Activated CD4-positive, alpha-beta memory T cell treated with anti-CD3 and anti-CD28 coated beads, Interleukin-2, amount 10 ng/mL, durations not matched to agents 7 days and 5 days (primary cell): ENCODE measurements at places on chromosomes 2 and 18. TPM values are rescaled to one million over a fixed set of nuclear protein-coding genes. Genes with fewer than 3 reads are reported as not detected.

- no peak for DNase-seq
Measured at GRCh38 chr18:55781481-55781957, 193.5 kb upstream of the TCF4 start.

Gene AMMECR1L
- total RNA-seq = 15.0 TPM

GRCh38 chr2:151361674-151362370 is 4.4 kb downstream of the TNFAIP6 start:
- DNase-seq = no peak

- no peak for DNase-seq
Measured at GRCh38 chr2:47818777-47819176, 35.8 kb downstream of the MSH6 start.

Gene PLGLB1
- total RNA-seq = 2.8 TPM

Gene ARHGAP15
- total RNA-seq = 167 TPM

DNA sequence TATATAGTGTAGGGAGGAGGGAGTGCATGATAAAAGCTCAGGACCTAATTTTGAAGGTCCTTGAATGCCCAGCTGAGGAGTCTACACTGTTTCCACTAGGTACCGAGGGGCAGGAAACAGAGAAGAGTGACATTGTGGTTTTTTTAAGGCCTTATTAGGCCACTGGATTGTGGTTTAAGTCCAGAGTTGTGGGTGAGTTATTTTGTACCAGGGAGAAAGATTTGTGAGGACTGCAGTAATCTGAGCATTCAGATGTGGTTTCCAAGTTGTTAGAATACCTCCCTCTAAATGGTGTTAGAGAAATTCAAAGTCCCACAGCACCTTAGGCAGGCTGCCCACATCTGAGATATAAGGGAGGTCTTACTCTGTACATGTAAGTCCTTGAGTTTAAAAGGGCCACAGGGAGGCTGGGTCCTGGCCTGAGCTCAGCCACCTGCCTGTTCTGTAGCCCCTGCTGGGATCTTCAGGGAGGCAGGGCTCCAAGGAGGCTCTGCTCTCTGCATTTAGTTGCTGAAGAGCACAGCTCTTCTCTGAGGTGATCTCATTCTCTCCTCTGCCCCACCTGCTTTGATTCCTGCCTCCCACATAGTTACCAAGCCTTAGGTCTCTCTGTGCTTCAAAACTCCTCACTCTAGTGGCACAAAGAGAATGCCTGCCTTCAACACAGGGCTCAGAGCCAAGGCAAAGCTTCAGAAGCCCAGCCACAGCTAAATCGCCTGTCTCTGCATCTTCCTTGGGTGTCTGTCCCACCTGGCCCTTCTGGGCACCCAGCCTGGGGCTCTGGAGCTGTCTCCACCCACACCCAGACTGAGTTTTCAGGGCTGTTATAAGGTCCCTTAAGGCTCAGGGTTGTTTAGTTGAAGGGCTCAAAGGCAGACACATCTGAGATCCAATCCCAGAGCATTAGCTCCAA is 88.1 kb downstream of the VSNL1 start:
- DNase-seq = no peak

Gene SATB2
- total RNA-seq = 0.18 TPM

- no peak for DNase-seq
Measured at GRCh38 chr2:179543361-179543901, 278.8 kb upstream of the SESTD1 start.

DNA sequence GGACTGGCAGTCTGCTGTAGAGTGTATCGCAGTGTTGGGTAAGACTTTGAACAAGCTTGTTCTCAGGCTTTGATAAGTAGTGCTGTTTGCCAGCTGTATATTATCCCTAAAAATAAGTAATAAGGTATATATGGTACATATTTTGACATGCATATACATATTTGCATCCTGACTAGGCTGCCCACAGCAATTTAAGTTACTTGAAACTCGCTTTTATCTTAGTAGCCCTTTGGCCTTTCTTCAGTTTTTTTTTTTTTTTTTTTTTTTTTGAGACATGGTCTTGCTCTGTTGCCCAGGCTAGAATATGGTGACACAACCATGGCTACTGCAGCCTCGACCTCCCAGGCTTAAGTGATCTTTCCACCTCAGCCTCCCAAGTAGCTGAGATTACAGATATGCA is 18.2 kb downstream of the MSH6 start:
- no peak for DNase-seq

DNA sequence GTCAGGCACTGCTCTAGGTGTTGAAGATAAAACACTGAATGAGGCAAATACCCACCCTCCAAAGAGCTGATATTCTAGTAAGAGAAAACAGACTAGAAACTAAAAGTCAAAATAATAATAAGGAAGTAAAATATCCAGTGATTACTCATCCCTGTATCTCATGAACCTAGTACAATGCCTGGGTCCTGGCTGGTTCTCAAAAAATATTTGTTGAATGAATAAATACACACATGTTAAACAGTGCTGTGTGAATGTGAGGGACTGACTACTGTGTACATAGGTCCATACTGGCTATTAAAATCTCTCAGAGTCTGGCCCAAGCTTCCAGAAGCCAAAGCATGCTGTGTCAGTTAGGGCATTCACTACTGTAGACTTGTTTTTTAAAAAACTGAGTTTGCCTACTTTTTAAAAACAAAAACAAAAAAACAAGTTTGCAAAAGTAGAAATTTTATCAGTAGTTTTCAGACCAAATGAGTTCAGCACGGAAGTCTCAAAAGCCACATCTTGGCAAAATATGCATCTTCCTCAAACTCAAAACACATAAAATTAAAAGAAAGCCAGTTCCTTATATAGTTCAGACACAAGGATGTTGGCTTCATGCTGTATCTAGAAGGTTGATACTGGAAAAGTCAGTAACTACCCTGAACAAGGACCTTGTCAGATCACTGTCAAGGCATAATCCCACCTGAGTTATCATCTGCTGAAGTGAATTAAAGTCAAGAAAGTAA is 136.2 kb downstream of the THADA start:
- no peak for DNase-seq

- no peak for DNase-seq
Measured at GRCh38 chr2:112831513-112831845, 5.1 kb downstream of the IL1B start.

DNA sequence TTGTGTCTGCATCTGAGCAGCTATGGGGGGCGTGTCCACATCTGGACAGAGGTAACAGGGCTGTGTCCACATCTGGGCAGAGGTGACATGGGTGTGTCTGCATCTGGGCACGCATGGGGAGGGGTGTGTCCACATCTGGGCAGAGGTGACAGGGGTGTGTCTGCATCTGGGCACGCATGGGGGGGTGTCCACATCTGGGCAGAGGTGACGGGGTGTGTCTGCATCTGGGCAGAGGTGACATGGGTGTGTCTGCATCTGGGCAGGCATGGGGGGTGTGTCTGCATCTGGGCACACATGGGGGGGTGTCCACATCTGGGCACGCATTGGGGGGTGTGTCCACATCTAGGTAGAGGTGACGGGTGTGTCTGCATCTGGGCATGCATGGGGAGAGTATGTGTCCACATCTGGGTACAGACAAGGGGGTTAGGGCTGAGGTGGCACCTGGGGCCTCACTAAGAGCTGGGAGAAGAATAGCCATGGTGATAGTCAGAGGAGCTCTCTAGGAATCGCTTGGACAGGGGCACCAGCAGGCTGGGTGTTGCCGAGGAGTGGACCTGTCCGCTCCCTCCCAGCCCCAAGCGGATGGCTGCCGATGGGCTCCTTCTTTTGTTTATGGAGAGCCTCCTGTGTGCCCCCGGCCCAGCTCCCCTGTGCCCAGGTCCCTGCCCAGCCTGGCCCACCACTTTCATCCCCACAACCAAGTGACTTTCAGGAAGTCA is 177.8 kb downstream of the EIPR1 start:
- DNase-seq = no peak

GRCh38 chr2:134773335-134773734 is 54.5 kb upstream of the TMEM163 start:
- DNase-seq = no peak

DNA sequence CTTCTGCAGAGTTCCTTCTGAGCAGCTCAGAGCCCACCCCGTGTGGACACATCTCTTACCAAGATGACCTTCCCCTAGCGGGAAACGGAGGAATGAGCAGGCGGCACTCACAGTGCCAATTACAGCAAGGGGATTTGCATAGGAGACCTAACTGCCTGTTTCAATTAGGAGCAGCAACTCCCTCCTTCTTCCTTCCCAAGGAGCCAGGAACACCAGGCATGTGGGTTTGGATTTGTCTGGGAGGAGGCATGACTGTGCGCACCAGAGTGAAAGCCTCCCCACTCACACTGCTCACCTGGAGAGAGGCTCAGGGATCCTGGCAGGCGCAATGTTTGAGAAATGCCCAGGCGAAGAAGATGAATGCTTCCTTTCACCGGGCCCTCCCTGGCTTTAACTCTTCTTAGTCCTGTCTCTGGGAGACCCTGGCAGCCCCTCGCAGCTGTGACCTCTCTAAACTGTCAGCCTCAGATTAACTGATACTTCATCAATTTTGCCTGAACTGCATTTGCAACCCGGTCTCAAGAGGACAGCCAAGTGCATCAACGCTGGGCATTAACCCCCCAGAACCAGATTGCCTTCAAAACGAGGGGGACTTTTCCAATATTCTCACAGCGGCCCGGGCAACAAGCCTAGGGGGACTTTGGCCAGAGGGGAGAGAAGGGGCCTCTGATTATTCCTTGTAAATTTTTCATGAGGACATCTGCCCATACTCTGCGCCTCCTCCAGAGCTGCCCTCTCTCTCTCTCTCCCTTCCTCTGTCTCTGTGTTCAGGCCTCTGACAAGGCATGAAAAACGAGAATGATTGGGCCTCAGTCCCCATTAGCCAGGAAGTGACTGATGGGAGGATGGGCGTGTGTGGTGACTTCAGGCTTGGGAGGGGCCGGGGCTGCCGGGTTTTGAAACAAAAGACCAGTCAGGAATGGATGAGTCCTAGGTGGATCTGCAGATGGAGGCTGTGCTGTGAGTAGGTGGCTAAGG is 93.8 kb downstream of the CMPK2 start:
- DNase-seq = no peak

Gene CHRND
- not detected for total RNA-seq

Gene ATF2
- 61.4 TPM for total RNA-seq

Gene SIGLEC15
- not detected for total RNA-seq

DNA sequence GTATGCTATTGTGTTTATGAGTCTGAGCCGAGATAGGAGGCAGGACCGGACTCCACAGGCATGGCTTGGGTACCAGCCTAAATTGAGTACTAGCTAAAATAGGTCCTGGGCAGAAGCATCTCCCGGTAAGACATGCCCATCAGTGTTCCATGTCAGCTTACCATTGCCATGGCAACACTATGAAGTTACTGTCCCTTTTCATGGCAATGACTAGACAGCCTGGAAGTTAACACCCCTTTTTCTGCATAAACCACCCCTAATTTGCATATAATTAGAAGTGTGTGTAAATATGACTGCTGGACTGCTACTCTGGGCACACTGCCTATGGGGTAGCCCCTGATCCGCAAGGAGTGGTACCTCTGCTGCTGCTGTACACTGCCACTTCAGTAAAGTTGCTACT is 1005.1 kb upstream of the FAM98A start:
- no peak for DNase-seq

Gene UCN
- total RNA-seq = 3.0 TPM

DNA sequence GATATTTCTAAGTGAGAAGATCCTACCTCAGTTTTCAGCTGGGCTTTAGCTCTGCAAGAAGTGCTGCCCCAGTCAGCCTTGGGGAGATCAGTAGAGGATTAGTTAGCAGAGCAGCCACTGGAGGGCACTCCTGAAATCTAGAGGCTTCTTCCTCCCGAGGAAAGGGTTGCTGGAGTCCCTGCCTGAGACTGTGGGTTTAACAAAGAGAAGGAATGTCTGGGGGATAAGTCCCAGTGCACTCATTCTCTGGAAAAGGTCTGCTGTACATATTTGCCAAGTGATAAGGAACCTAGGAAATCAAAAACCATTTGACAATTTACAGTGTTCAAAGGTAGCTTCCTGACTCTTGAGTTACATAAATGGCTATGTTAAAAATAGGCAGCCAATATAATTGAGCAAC is 207.2 kb downstream of the SLC8A1 start:
- DNase-seq = no peak

- DNase-seq = no peak
Measured at GRCh38 chr2:173059971-173060461, 15.6 kb upstream of the MAP3K20 start.

GRCh38 chr2:33786881-33787280 is 187.8 kb upstream of the FAM98A start:
- no peak for DNase-seq

Gene CCT7
- 262 TPM for total RNA-seq

Gene CIDEA
- total RNA-seq = not detected

GRCh38 chr2:5657231-5657630 is 35.0 kb upstream of the SOX11 start:
- no peak for DNase-seq

GRCh38 chr2:217330647-217331046 is 470.8 kb upstream of the TNP1 start:
- DNase-seq = no peak

DNA sequence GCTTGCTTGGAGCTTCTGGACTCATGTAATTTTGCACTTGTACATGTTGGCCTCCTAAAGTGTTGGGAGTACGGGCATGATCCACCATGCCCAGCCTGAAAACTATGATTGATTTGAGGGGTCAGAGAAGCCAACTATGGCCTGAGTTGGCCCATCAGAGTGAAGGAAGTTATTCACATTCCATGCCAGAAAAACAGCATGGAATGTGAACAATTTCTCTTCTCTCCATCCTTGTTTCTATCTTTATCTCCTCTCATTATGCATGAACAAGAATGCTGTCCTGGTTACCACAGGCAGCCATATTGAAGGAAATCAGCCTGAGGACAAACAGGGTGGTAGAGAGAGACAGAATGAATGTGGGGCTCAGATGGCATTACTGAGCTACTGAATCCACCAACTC is 3.5 kb upstream of the CD226 start:
- no peak for DNase-seq

- no peak for DNase-seq
Measured at GRCh38 chr2:231190531-231191197, 7.8 kb upstream of the ARMC9 start.
